AG04450 (cell line): ENCODE measurements at places on chromosomes 3 and 15. TPM values are rescaled to one million over a fixed set of nuclear protein-coding genes. Genes with fewer than 3 reads are reported as not detected.
A peak's percentile ranks its signal among the peaks of the same experiment; 100 is the strongest.

ERICH6 gene
- not detected in 2 replicates for polyA plus RNA-seq

VEPH1 gene
- 27.3 and 36.4 TPM in 2 replicates for polyA plus RNA-seq

MFGE8 gene
- 904 and 1,035 TPM in 2 replicates for polyA plus RNA-seq

B4GALT4 gene
- polyA plus RNA-seq = 24.6 and 32.6 TPM in 2 replicates

SLC51B gene
- 0.50 and 0.61 TPM in 2 replicates for polyA plus RNA-seq

LMCD1 gene
- 39.1 and 49.5 TPM in 2 replicates for polyA plus RNA-seq

GRCh38 chr15:100596792-100597191 is 5.2 kb downstream of the LINS1 start:
- no peak for DNase-seq

DNA sequence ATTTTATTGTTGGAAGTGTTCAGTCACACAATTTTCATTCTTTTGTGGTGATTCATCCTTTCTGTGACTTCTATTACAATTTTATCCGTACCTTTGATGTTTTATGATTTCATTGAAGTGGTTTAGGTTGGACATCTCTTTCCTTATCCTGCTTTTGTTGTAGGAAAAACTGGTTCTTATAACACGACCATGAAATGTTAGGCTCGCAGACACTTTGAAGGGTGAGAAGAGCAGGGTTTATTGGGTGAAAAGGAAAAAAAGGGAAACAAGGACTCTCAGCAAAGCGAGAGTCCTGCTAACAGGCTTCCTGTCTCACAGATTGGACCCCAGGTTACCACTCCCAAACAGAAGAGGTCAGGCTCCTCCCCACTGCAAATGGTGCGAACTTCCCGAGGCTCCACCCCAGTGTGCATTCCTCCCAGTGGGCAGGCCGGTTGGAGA is 257.4 kb downstream of the STXBP5L start:
- DNase-seq = no peak

GRCh38 chr15:100516643-100517512 is 11.9 kb downstream of the CERS3 start:
- no peak for DNase-seq

- DNase-seq = no peak
Observed at GRCh38 chr15:76684002-76684401, 221.1 kb downstream of the SCAPER start.

GRCh38 chr3:61560517-61561373 is 626 bp upstream of the PTPRG start:
- DNase-seq = peak; percentile 46

DNA sequence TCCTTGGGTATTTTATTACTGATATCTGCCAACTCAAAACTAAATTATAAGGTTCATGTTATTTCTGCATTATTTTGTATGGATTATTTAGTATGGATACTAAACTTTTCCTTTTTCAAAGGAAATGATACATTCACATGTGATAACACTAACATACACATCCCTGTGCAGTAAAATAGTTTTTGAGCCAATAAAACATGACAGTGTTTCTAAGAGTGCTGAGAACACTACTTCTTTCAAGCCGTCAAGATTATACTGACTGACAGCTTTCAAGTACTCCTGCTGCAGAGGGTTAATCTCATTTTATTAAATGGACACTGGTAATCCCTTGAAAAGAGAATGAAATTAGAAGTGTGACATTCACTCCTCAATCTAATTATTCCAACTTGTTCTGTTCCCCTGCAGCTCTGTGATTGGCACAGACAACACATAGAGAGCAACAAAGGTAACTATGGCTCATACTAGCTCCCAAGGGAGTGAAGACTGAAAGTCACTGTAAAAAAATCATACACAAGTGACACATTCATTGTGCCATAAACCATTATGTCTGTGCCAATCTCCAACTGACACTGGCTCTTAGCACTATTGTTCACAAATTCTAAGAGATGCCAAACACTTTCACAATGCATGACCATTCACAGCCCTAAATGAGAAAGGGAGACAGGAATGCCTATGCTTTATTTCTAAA is 468.6 kb downstream of the SHQ1 start:
- DNase-seq = no peak

GRCh38 chr15:46644501-46645481 is 1010.0 kb downstream of the SQOR start:
- DNase-seq = no peak

DNA sequence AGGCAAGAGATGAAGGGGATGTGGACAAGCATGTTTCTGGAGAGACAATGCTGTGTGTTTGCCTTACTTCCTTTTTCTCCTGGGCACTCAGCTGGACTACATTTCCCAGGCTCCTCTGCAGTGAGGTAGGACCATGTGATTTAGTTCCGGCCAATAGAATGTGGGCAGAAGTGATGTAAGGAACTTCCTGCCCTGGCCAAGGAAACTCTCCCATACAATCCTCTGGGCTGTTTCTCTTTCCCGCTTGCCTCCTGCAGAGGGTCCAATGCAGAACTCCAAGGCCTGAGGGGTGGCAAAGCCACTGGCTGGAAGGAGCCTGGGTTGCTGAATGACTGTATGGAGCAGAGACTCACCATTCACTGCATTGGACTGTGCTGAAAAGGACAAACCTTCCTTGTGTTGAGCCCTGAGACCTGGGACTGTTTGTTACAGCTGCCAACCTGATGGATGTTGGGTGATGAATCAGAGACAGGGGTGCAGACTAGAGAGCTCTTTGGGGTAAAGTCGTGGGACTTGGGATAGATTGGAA is 82.7 kb upstream of the SLC6A6 start:
- peak; percentile 23 for DNase-seq

GRCh38 chr3:130835483-130835882 is 58.4 kb upstream of the ATP2C1 start:
- DNase-seq = no peak

- no peak for DNase-seq
Observed at GRCh38 chr3:127825756-127826155, 3.4 kb upstream of the MGLL start.

DNA sequence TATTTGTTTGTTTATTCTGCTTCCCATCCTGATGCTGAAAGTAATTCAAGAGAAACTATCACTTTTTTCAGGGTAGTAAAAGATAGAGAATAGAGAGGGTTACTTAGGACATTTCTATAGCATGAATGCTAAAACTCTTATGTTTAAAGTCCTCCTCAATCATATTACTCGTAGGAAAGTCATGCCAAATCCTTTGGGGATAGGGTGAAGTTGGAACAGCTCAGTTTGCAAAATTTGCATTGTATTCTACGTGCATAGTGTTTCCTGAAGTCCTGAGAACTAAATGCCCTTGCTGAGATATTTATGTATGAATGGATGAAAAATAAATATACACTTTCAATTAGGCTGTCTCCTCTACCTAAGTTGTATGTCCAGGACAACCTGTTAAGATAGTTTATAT is 14.6 kb downstream of the PLSCR5 start:
- DNase-seq = no peak

- no peak for DNase-seq
Observed at GRCh38 chr15:82951472-82952157, 905 bp downstream of the HOMER2 start.
